Stimulated activated CD8-positive, alpha-beta memory T cell treated with anti-CD3 and anti-CD28 coated beads, Interleukin-4, amount 100 ng/mL, for 1 hour (primary cell): ENCODE measurements at places on chromosomes 3 and 15.

GRCh38 chr3:177230641-177231040, 33.4 kb upstream of the TBL1XR1 start:
- no peak for DNase-seq

- DNase-seq: no peak
These were observed 385.4 kb downstream of the MECOM start for GRCh38 chr3:169278092-169278491.

- DNase-seq: no peak
These were observed 39.6 kb upstream of the ICE2 start for GRCh38 chr15:60518511-60518910.

- no peak for DNase-seq
These were observed 90.8 kb downstream of the ANP32A start for GRCh38 chr15:68729789-68730411.

GRCh38 chr3:8979262-8979661, 16.0 kb upstream of the RAD18 start:
- DNase-seq: no peak
